ENCODE measurements at places on chromosomes 16 and 17.

GRCh38 chr16:82192665-82193064 lies 22.6 kb upstream of the MPHOSPH6 start:
- peak; percentile 26 for DNase-seq

GRCh38 chr16:31179219-31179746 lies 656 bp upstream of the FUS start:
- DNase-seq = no peak

DNA sequence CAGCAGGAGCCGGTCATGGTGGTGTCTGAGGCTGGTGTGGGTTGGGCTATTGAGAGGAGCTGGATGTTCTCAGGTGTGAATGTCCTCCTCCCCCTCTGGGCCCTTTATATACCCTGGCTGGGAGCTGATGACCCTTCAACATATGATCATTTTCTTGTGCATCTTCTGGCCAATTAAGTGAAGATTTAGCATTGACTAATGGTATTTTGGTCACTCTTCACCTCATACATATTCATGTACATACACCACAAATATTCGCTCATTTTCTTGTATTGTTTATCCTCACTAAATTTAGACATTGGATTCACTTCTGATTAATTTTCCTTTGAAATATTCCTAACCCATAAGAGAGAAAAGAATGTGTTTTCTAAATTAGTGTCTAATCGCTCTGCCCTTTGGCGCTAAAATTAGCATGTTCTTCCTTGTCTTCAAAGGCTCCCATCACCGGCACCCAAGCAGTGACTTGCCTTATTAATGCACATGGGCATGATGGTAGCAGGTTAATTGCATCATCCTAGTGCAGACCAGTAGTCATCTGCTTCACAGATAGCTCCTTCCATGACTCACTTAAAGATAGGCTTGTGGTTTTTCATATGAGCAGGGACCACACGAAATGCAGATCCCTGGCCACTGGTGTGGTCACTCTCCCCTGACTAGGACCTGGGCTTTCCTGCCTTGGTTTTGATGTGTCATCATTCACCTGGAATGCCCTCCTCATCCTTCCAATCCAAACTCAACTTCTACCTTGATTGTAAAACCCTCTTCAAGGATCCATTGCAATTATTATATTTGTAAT lies at the start of gene KRTAP2-4:
Gene KRTAP2-4 (minus strand): TSS at position 51 of the 796 bp plus-strand sequence. CDS start 34 bp downstream, at position 17.
- DNase-seq = no peak

GRCh38 chr16:29702269-29702668 lies 23.3 kb downstream of the QPRT start:
- peak; percentile 68 for DNase-seq

GRCh38 chr16:21989133-21989532 lies 11.8 kb downstream of the PDZD9 start:
- no peak for DNase-seq

- no peak for DNase-seq
These were observed 360.3 kb upstream of the KIF2B start for GRCh38 chr17:53462393-53462811.

GRCh38 chr17:64786337-64786736 lies 124.2 kb upstream of the SMURF2 start:
- no peak for DNase-seq

DNA sequence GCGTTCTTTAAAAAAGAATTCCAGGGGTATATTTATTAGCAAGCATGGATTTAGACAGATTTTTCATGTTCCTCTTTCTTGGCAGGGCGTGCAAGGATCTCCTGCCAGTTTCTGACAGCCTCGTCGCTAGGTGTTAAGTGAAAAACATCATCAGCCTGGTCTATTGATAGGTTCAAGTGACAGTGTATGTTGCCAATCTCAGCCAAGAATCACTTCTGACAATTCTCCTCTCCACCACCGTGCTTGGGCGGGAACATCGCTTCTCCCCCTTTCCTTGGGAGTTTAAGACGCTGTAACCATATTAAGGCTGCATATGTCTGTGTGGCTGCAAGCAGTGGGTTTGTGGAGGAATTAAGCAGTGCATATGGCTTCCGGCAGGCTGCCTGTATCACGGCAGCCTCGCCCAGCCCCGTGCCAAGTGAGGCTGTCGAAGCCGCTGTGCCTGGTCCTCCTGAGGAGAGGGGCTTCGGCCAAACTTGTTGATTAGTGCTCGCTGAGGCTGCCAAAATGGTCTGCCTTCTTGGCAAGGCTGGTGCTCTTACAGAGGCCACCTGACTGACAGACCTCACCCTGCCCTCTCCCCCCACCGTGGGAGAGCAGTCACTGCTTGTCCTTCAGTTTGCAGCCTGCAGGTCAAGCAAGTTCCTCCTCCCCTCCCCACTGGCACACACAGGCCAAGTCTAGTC lies 132.2 kb upstream of the MPHOSPH6 start:
- DNase-seq = no peak

DNA sequence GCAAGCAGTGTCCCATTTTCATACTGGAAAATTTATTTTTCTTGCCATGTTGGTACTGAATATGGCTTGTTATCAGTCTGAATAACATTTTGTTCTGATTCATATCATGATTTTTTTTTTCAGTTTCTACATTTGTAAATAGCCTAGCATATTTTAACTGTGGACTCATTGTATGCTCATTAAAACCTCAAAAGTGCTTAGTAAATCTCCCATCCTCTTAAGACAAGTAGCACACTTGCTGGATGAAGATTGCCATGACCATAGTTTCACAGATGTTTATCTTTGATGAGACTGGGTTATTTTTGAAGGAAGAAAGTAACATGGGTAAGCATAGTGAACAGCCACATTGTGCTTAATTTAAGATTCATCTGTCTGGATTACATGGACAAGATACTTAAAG lies 878 bp downstream of the KRT10 start:
- DNase-seq = no peak

DNA sequence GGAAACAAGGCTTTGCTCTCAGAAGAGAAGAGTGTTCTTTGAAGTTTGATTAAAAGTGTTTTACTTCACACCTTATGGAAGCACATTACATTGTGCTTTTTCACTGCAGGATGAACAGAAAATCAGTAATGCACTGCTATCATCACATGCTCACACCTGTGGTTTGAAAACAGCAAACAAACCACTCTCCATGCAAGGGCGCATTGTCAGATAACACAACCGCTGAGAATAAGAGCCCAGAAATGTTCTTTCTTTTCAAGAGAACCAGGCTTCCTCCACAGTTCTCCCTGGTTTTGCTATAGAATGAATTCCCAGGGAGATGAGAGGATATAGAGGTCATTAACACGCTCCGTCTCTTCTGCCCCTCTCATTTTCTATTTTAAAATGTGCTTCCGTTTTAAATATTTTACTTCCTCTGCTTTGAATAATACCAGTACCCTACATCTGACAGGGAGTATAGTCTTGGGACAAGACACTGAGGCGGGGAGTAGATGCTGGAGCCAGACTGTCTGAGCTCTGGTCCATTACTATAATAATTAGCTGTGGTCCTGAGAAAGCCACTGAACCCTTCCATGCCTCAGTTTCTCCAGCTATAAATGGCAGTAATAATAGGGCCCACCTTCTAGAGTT lies 71.6 kb downstream of the CDK5R1 start:
- DNase-seq = no peak

GRCh38 chr17:13940858-13941665 lies 128.2 kb upstream of the COX10 start:
- DNase-seq = no peak

GRCh38 chr17:50429793-50430192 lies 3.8 kb downstream of the ACSF2 start:
- no peak for DNase-seq
